ENCODE measurements at places on chromosomes 5 and 9.

- no peak for DNase-seq
Measured at GRCh38 chr9:87436716-87437115, 61.0 kb upstream of the DAPK1 start.

DNA sequence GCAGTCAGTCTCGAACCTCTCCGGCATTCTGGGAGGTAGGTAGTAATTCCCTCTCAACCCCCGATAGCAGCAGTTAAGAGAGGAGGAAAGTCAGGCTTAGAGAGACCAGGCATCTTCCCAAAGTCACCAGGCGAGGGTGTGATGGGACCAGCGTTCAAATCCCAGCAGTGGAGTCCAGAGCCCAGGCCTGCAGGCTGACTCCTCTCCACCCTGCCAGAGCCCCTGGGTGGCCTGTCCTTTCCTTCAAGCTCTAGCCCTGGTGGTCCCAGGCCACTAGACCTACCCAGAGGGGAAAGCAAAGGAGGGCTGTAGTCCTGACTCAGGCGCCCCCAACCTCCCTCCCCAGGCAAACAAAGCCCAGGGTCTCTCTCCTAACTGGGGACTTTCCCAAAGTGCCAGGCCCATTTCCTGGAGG is 4.2 kb upstream of the NR5A1 start:
- no peak for DNase-seq

DNA sequence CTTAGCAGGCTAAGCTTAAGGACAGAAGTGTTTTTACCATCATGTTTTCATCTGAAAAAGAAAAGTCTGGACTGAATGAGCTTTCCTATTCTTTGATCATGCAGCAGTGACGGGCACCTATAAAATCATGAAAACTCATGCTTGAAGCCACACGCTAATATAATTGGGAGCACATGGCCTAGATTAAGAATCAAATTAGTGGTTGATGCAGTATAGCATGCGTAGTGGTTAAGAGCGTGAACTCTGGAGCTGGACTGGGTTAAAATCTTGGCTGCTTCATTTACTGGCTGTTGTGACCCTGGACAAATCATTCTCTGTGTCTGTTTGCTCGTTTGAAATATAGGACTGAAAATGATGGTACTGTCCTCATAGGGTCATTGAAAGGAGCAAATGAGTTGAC is 49.9 kb upstream of the IL13 start:
- no peak for DNase-seq

GRCh38 chr9:36797471-36798220 is 225.0 kb downstream of the MELK start:
- DNase-seq: no peak

GRCh38 chr5:2899311-2899710 is 147.8 kb upstream of the IRX2 start:
- no peak for DNase-seq

DNA sequence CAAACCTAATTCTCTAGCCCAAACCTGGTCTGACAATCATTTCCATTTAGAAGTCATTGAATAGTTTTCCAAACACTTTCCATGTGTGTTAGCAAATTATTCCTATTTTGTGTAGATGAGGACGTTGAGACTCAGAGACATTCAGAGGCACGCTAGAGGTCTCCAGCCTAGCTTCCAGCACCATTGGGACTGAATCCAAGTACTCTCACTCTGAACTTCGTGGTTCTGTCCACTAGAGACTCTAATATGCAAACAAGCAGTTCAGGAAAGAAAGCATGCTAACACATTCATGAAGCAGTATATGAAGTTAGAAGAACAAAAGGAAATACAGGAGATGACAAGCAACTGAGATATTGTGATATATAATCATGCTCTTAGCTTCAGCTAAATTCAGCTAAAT is 354.8 kb downstream of the NTRK2 start:
- no peak for DNase-seq

GRCh38 chr5:62273687-62274086 is 32.3 kb upstream of the KIF2A start:
- no peak for DNase-seq

- no peak for DNase-seq
Measured at GRCh38 chr5:33310451-33310850, 130.3 kb upstream of the TARS1 start.

DNA sequence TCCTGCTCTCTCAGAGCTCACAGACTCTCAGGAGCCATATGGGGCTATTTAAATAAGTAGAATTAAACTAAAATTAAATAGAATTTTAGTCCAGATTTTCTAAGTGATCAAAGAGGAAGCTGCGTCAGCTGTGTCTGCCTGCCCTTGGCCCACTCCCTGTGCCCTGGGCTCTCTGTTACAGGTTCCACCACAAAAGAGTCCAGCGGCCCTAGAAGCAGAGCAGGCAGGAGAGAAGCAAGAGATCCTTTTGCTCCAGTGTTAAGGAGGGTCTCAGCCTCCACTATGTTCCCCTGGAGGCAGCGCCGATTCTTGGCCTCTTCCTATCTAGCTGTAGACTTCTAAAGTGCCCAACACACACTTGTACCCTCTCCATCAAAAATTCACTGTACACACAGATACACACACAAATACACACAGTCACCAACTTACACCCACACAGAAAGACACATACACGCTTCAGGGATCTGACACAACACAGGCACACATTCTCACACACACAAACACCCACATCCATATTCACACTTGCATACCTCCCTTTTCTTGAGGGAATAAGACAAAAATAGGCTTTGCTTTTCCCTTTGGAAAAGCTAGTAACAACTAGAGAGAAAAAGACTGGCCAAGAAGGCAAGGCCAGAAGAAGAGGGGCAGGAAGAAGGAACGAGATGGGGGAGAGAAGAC is 5.5 kb upstream of the TNIP1 start:
- DNase-seq: no peak

Data from omental fat pad (tissue), 4 donors.